ENCODE measurements at places on chromosomes 16 and 17. TPM values are rescaled to one million over a fixed set of nuclear protein-coding genes. Genes with fewer than 3 reads are reported as not detected.

PCGF2 gene
- 8.2 TPM for total RNA-seq

KRT25 gene
- not detected for total RNA-seq

- no peak for DNase-seq
Measured at GRCh38 chr17:69402052-69402451, 12.4 kb upstream of the MAP2K6 start.

DNA sequence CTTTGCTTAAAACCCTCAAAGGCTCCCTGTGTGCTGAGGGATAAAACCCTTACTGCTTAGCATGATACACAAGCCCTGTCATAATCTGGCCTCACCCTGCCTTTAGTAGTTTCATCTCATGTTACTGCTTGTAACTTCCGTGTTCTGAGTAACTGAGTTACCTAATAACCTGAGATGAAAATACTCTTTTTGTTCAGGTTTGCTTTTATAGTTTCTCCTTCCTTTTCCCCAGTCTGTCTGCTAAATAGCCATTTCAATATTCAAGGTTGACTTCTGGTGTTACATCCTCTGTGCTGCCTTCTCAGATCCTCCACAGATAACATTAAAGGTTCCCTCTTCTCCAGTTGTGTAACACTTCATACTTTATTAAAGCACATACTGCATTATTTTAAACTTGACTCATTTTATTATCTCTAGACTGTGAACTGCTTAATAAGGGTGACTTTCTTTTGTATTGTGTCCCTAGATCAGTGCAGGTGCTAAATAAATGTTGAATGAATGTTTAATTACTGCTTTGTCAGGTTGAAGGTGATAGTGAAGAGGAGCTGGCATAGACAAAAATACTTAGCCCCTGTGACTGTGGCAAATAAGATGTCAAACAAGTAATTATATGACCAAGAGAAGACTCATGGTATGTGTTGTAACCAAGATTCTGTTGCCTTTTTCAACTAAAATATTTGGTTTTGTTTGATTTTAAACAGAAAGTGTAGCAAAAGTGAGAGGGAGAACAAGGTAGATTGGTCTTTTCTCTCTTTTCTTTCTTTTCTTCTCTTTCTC, 47.8 kb downstream of the NFAT5 start:
- no peak for DNase-seq

DNA sequence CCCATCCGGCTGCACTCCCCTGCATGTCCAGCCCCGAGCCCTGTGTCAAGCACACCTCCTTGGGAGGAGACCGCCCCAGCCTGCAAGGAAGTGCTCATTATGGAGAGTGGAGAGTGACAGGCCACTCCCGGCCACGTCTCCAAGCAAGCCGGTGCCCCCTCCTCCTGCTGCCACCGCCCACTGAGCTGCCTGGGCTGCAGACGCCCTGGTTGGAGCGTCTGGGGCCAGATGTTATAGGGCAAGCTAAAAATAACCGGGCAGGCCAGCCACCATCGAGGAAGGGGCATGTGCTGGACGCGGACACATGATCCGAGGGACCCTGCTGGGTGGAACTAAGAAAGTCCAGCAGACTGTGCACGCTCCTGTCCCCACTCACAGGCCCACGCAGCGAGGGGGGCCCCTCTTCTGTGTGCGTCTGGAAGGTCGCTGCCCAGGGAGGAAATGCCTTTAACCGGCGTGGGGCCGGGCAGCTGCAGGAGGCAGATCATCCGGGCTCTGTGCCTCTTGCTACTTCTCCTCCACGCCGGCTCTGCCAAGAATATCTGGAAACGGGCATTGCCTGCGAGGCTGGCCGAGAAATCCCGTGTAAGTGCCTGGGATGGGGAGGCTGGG, at the start of gene WFDC1:
Gene WFDC1, plus strand, starts transcription at position 348 of the 612 bp plus-strand sequence. Its CDS starts 94 bp downstream, at position 442.
- no peak for DNase-seq

GRCh38 chr16:66188917-66189725, 177.4 kb upstream of the CDH5 start:
- no peak for DNase-seq

TSPAN10 gene
- total RNA-seq, result 6.8 TPM

- no peak for DNase-seq
Measured at GRCh38 chr17:12627781-12628451, 37.8 kb upstream of the MYOCD start.

NPIPA8 gene
- total RNA-seq, result not detected

DNA sequence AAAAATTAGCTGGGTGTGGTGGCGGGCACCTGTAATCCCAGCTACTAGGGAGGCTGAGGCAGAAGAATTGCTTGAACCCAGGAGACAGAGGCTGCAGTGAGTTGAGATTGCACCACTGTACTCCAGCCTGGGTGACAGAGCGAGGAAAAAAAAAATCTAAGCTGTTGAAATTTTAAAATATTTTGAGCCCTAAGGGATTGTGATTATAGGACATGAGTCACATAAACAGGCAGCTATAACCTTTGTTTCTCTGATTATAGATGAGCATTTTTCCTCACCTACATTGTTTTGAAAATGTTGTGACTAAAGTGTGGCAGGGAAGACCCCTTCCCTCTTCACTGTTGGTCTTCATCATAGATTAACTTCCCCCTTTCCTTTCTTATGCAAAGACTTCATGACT, 135.5 kb downstream of the MGAT5B start:
- DNase-seq, result no peak

CEMP1 gene
- not detected for total RNA-seq

RNF222 gene
- total RNA-seq, result not detected

HYDIN gene
- total RNA-seq, result not detected

DNA sequence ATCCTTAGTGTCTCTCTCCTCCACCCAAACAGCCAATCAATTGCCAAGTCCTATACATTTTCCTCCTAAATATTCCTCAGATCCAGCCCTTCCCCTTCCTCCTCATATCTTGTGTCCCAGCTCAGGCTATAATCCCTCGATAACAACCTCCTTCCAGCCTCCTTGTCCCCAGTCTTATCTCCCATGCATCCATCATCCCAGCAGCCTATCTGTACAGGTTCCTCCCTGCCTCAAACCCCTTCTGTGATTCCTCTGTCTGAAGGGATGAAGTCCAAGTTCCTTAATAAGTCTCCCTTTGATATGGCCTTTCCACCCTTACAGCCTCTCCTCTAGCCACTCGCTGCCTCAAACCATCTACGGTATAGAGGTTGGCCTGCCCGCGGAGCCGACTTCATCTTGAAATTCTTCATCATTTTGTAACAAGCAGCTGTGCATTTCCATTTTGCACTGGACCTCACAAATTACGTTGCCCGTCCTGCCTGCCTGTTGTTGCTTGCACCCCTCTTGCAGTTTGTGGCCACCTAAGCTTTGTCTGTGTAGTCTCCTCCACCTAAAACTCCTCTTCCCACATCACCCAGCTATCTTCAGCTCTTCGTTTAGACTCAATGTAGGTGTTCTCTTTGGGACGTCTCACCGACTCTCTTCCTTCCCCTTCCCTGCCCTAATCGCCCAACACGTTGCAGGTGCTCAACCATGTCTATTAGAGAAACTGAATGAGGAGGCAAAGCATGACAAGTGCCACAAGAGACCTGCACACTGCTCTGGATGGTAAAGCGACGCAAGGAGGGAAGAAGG, 786 bp upstream of the CDK5RAP3 start:
- DNase-seq, result no peak

- no peak for DNase-seq
Measured at GRCh38 chr17:52026075-52026474, 132.4 kb downstream of the CA10 start.

DNA sequence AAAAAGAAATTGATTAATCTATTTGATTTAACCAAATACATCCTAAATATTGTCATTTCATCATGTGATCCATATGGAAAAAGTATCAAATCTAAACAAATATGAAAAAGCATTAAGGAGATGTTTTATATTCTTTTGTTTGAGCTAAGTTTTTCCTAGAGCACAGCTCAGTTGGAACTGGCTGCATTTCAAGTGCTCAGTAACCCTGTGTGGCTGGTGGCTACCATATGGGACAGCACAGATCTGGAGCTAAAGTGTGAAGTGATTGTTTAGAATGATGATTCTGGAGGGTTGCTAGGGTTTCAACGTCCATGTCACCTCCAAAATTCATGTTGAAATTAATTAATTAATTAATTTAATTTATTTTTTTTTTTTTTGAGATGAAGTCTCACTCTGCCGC, 137.5 kb downstream of the XYLT1 start:
- no peak for DNase-seq

- DNase-seq, result no peak
Measured at GRCh38 chr16:78655331-78656113, 556.1 kb downstream of the WWOX start.

- DNase-seq, result no peak
Measured at GRCh38 chr17:80045703-80046102, 9.3 kb downstream of the CCDC40 start.

- no peak for DNase-seq
Measured at GRCh38 chr17:700504-701094, 14.0 kb downstream of the VPS53 start.

DNA sequence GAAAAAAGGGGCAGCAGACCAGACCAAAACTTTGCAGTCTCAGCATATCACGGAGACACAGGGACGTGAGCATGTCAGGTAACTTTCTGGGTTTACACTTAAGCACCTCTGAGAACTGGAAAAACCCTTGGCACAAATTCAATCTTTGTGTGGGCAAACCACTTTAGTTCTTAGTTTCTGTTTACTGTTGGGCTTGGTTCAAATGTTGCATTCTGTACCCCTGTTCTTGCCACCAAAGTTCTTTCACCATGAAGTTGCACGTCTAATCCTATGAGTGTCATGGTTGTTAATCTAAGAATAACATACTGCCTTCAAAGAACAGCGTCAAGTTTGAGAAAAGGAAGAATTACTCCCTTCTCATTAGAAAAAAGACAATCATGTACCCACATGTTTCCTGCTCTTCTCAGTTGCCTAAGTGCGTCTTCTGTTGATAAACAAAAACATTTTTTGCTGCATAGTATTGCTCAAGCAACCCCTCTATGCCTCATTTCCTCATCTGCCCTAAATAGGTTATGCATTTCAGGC, 11.6 kb downstream of the KRT33A start:
- no peak for DNase-seq

DNA sequence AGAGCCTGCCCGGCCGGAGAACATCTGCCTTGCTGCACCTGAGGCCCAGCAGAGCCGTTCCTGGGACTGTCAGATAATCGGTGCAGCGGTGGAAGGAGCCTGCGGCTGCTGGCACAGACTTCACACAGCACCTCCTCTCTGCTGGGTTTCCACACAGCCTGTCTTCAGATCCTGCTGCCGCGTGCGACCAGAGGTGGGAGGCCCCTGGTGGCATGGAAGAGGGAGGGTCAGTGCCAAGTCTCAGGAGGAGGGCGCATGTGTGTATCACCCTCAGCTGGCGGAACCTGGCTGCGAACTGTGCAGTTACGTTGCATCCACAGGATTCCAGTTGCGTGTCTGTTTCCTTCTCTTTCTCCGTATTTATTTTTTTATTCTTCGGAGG, 3.3 kb downstream of the CDK5R1 start:
- no peak for DNase-seq

CASKIN2 gene
- total RNA-seq, result 8.4 TPM

DNA sequence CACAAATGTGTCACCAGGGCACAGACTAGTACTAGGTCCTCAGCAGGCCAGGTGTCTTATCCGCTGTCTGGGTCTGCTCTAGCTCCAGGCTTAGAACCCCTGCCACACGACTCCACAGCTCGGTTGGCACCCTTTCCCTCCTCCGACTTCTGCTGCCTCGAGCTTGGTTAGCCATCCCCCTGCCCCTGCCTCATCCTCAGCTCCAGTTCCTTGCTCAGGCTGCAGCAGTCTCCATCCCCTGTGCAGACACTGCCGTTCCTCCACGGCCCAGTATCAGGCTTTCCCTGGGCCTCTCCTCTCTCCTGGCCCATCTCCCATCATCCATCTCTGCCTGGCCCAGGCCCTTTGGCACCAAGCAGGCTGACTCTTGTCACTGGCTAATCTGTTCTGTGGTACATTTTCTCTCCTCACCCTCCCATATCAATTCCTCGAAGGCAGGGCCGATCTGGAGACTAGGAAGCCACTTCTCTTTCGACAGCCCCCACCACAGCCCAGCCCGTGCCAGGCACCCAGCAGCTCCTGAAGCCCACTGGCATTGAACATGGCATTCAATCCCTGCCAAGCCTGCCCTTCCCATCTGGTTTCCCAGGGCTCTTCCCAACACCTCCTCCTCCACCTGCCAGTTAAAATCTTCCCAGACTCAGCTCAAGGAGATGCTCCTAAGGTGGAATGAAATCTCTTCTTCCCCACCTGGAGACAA, 1.4 kb upstream of the GRN start:
- no peak for DNase-seq

GRCh38 chr16:629833-630248, 944 bp upstream of the WFIKKN1 start:
- no peak for DNase-seq

DNA sequence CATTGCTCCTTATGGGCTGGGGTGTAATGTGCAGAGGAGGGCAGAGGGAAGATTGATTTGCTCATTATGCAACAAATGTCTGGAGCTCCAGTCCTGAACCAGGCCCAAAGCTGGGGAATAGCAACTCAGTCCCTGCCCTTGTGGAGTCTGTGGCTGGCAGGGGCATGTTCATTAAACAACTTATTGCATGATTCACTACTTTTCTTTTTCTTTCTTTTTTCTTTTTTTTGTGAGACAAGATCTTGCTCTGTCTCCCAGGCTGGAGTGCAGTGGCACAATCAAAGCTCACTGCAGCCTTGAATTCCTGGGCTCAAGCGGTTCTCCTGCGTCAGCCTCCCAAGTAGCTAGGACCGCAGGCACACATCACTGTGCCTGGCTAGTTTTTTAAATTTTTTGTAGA, 23.1 kb downstream of the MSI2 start:
- no peak for DNase-seq

DNA sequence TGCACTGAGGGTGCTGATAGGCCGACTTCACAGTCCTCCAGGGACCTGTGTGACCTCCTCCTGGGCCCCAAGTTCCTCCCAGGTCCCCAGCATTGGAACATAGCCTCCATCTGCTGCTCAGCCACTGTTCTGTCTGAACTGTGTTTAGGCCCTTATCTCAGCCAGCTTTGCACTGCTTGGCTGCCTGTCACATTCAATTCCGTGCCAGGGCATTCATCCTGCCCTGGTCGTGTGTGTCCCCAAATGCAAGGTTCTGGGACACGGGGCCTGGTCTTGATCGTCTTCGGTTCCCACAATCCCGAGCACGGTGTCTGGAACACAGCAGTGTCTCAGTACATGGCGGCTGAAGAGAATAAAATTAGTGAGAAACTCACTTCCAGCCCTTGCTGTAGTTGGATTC, 69.9 kb upstream of the NFAT5 start:
- DNase-seq, result no peak

DNA sequence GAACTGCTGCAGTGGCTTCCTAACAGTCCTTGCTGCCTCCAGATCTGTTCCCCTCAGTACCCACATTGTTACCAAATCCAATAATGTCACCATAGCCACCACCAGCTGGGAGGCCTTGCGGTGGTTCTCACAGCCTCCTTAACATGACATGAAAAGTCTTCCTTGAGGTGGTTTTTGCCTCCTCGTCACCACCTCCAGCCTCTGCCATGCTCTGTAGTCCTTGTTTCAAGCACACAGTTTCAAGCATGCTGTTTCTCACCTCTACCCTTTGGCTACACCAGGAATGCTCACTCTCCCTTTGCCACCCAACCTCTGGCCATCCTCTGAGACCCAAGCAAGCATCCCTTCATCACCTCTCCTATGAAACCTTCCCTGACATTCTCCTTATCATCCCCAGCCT, 47.2 kb downstream of the DNAH9 start:
- no peak for DNase-seq
